ENCODE measurements at places on chromosomes 7 and 10.

DNA sequence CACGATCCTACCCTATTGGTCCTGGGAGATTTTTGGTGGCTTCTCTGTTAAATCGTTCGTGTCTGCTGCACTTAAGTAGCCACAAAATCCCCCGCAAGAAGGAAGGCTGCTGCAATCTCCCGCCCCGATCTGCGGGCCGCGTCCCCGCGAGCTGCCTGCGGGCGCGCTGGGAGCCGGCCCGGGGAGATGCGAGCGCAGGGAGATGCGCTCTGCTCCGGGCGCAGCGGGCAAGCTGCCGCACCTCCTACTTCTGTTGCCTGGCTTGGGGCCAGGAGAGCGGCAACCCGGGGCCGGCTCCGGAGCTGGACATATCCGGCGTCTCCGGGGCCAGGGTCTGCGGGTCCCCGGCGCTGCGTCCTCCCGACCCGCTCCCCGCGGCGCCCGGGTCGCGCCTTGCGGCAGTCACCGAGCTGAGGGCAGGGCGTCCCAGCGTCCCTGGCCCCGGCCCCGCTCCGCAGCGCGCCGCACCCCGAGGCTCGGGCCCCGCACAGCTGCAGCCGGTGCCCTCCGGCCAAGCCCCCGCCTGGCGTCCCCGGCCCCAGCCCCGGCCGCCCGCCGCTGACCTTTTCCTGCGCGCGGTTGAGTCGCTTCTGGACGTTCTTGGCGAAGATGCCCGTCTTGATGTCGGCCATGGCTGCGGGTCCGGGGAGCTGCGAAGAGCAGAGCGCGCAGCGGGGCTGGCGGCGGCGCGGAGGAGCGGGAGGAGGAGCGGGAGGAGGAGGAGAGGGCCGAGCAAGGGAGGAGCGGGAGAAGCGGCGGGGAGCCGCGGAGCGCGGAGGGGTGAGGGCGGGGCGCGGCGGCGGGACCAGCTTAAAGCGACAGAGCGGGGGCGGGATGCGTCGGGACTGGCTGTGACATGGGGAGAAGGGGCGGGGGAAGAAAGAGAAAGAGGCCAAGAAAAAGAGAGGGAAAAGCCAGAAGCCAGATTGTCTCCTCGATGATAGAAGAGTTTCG is at the start of gene AMPH:
Gene AMPH, minus strand, starts transcription at position 654 of the 954 bp plus-strand sequence. Its CDS starts 22 bp downstream, at position 632.
- no peak for DNase-seq

GRCh38 chr10:93752761-93753160 is 5.0 kb upstream of the LGI1 start:
- DNase-seq: no peak

- DNase-seq: no peak
These were observed 94.8 kb downstream of the PRPF18 start for GRCh38 chr10:13681528-13681927.

- no peak for DNase-seq
These were observed 118.1 kb downstream of the SEMA3D start for GRCh38 chr7:85068799-85069198.

DNA sequence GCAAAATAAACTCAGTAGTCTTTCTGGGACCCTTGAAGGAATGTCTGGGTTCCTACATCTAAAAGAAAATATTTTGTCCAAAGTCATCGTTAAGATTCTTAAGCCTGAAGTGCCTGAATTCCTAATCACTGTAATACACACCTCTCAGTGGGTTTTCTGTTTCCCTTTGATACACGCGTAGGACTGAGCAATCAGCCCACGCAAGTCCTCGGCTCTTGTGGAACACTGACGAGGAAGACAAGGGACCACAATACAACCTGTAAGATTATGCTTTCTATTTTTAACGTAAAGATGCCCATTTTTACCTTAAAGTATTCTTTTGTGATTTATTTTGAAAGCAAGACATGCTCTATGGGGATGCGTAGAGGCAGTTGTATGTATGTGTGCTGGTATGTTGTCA is 472.8 kb upstream of the CELF2 start:
- no peak for DNase-seq

DNA sequence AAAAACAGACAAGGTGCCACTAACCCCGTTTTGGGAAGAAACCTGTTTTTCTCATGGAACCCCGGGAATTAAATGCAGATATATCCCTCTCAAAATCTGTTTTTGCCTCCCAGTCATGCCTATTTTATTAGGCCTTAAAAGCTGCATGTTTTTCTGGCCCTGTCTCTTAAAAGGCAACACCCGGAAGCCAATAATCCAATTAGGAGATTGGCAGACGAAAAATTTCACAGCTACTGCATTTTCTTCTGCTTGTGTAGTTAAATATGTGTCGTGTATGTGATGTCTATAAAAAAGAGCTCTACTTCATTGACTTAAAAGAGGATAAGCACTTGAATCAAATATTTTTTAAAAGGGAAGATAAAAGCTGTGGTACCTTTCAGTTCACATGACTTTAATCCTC is 31.9 kb upstream of the OPTN start:
- no peak for DNase-seq

GRCh38 chr7:79284211-79284610 is 169.3 kb downstream of the MAGI2 start:
- DNase-seq: no peak

GRCh38 chr10:34229917-34230316 is 585.2 kb downstream of the PARD3 start:
- no peak for DNase-seq

- DNase-seq: no peak
These were observed 178.5 kb downstream of the EBF3 start for GRCh38 chr10:129785536-129785981.

DNA sequence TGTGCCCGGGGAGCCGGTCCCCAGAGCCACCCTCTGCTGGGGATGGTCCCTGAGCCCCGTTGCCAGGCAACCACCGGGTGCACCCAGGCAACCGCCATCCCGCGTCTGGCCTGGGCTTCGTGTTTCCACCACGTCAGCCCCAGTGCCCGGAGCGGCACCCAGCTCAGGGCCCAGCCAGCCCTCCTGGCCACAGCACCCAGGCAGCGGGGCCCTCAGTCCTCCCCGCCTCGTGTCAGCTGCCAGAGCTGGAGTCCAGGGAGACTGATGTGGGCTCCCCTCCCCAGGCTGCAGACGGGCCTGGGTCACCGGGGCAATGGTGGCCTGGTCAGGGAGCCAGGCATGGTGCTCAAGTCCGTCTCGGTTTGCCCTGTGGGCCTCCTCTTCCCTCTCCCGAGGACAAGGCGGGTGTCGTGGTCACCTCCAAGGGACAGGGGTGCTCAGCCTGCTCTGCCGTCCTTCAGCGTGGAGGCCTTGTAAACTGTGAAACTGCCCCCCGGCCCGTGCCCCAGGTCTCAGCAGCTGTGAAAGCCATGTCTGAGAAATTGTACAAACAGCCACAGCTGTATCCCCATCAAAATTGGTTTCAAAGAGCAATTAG is 72.5 kb downstream of the MICALL2 start:
- no peak for DNase-seq

- no peak for DNase-seq
These were observed 23.2 kb downstream of the NT5C3A start for GRCh38 chr7:33039257-33039902.

DNA sequence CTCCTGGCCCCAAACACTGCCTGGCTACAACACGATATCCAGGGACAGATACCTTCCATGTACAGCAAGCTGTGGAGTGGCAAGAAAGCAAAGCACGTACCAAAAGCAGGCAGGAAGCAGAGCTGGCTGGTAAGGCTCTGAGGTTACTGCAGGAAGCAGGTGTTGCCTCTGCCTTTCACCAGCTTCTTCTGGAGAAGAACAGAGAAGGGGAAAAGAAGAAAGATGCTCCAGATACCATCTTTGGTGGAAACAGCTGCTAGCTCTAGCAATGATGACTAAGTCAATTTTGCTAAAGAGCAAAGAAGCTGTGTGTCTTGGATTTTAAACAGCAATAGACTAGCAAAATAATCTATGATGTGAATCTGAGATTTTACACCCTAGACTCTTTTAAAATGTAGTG is 34.9 kb upstream of the PRSS1 start:
- peak; percentile 56 for DNase-seq

GRCh38 chr7:49812534-49812933 is 39.1 kb downstream of the VWC2 start:
- DNase-seq: no peak

DNA sequence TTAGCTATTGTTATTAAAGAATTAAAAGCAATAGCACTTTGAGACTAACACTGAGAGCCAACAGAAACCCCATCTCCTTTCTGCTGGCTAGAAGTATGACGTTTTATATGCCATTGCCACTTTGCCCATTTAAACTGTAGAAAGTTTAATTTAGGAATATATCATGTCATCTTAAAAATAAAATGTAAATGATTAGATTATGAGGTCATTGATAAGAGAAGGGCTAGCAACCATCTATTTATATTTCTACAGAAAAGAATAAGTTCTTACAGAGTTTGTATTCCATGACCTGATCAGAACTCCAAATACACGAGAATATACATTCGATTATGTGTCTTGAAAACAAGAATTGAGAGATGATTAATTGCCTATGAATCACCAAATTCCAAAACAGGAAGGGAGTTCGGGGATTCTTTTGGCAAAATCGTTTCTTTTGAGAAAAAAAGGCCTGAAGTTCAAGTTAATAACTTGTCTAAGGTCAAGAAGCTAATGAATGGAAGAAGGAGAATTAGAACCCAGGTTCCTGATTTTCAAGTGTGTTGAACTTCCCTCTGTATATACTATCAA is 227.0 kb downstream of the TRIL start:
- no peak for DNase-seq

DNA sequence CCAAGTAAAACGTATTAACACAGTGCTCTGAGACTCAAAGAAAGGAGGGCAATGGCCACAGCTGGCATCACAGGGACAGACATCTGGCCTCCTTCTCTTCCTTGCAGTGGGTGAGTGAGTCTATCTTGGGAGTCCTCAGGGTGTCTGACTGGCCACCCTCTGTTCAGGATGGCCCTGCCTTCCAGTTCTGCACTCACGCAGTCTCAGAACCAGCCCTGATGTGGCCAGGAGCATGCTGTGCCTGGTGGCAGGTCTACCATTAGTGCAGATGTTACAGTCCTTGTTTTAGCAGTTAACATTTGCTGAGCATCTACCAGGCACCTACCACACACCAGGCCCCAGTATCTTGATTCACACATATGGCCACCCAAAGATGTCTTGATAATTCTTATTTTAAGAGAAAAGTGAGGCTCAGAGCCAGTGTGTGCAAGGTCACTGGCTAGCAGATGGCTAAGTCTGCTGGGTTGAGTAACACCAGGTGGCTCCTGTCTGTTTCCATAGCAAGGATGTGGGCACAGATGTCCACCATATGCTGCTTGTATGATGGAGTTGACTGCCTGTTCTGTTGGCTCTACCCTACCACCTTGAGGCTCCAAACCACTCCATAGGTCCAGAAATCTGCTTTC is 23.2 kb upstream of the ARHGAP22 start:
- no peak for DNase-seq

- DNase-seq: no peak
These were observed 124.1 kb upstream of the EFCAB10 start for GRCh38 chr7:105705427-105705826.

- DNase-seq: no peak
These were observed 42.7 kb upstream of the LAMB1 start for GRCh38 chr7:108045669-108046068.

DNA sequence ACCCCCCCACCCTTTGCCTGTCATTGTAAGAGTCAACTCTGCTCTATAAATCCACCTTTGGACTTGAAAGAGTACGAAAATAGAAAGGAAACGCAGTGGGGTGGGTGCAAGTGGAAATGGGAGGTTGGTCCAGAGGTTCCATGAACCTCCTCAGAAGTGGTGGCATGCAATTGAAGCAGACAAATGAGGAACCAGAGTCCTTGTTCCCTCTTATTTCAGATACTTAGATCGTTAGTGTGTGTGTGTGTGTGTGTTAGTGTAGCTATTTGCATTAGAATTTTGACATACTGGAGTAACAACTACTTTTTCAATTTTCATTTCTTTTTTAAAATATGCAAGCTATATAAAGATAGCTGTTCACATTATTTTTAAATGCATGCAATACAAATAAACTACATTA is 18.1 kb upstream of the TFAM start:
- DNase-seq: no peak

GRCh38 chr10:121724282-121724681 is 126.0 kb upstream of the FGFR2 start:
- DNase-seq: no peak

GRCh38 chr10:120841522-120842189 is 9.5 kb upstream of the WDR11 start:
- no peak for DNase-seq

GRCh38 chr7:26328498-26329390 is 37.1 kb downstream of the SNX10 start:
- no peak for DNase-seq

GRCh38 chr10:104274762-104275721 is 6.1 kb downstream of the GSTO2 start:
- DNase-seq: peak; percentile 49

- DNase-seq: no peak
These were observed 51.9 kb upstream of the CAPZA2 start for GRCh38 chr7:116810267-116811116.

DNA sequence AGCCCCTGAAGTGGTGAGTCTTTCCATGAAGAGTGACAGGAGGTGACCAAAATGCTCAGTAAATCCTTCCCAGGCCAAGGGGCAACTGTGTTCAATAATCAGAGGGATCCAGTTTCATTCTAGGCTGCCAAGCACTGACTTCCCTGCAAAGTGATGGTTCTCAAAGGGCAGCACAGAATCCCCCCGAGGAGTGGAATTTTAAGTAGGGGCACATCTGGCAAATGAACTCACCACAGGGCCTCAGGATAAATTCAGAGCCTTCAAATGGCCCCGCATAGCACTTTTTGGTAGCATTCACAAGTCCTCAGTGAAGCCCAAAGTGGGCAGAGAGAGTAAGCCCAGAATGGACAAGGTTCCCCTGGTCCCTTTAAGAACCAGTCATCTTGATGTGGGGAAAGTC is 602.5 kb downstream of the GRID1 start:
- DNase-seq: no peak

DNA sequence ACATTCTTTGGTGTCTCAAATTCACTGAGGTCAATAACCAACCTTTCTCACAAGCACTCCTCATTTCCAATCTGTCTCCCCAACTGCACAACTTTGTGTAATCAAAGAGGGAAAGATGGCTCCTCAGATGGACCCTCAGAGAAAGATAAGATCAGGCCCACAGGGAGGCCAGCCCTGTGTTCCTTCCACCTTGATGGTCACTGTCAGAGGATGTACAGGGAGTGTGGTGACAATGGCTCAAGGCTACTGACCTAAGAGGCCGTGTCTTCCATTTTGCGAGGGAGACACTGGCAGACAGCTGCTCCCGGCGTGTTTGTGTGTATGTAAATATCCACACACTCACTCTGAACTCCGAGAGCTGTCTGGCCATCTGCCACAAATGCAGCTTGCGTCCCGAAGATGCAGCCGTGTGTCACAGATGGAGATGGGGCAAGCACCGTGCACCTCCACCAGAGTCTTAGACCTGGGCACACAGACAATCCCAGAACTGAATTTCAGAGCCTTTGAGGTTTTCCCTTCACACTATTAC is 712.1 kb upstream of the NRP1 start:
- no peak for DNase-seq

DNA sequence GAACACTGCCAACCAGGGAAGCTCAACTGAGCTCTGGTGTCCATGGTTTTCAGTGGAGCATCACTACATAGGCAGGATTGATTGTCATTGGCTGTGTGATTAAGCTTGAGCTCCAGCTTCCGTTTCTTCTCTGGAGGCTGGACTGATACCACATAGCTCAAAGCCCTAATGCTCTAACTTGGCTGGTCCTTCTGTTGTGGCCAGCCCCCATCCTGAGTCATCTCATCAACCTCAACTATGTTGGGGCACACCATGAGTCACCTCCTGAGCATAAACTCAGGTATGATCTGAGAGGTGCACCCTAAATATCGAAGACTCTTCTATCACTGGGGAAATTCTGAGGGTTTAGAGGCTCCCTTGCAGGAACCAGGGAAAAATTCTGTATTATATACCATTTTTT is 114.5 kb upstream of the INHBA start:
- DNase-seq: peak; percentile 68

- no peak for DNase-seq
These were observed 3.5 kb downstream of the POLR3A start for GRCh38 chr10:78025685-78026364.

All from activated CD8-positive, alpha-beta T cell treated with anti-CD3 and anti-CD28 coated beads, Interleukin-2, amount 10 ng/mL, durations not matched to agents 7 days and 5 days (primary cell).